ENCODE measurements at places on chromosomes 7 and 10. TPM values are rescaled to one million over a fixed set of nuclear protein-coding genes. Genes with fewer than 3 reads are reported as not detected.

PILRB gene
- total RNA-seq, result 79.4 TPM

ADAM22 gene
- 0.88 TPM for total RNA-seq

PNLIP gene
- total RNA-seq, result not detected

PTN gene
- total RNA-seq, result not detected

FAM25G gene
- not detected for total RNA-seq

GAD2 gene
- total RNA-seq, result not detected

All from activated B cell treated with CpG ODN at 0.5 μM for 24 hours (primary cell).